Activated CD4-positive, CD25-positive, alpha-beta regulatory T cell treated with anti-CD3 and anti-CD28 coated beads, Interleukin-2, amount 50 U/mL, for 72 hours (primary cell): ENCODE measurements at places on chromosomes 16 and 17.

- no peak for DNase-seq
Observed at GRCh38 chr17:31570231-31570630, 178.8 kb downstream of the RAB11FIP4 start.

GRCh38 chr16:3364774-3365427 is 9.2 kb downstream of the OR2C1 start:
- peak; percentile 85 for DNase-seq

DNA sequence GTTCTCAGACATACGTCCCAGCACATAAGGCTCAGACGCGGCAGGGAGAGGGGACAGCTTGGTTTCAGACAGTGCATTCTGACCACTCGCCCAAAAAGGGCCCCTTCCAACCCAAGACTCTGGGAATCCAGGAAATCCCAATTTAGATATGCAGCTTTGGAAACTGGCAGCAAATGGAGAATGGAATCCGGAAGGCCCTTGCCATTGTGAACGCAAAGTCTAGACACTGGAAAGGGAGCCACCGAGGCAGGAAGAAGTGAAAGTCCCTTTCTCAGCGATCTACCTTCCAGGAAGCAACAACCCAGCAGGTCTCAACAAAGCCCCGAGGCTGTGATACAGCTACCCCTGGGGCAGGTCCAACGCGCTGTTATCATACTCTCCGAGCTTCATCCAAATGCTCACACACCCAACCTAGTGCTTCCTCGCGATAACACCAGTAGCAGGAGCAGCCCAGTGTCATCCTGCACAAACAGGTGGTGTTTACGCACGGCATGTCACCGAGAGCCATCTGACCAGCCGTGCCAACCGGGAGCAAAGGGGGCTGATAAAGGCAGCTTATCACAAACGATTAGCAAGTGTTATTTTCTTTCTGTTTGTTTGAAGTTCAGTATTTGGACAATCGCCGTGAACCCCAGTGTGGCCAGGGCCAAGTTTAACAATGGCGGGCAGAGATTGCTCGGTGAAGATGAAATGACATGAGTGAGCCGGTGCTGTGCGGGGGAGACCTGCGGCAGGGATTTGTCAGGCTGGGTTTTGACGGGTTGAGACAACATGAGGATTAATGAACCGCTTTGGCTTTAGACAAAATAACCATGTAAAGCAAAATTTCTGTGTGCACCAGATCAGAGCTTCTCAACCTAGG is 240.6 kb downstream of the FOXL1 start:
- no peak for DNase-seq

DNA sequence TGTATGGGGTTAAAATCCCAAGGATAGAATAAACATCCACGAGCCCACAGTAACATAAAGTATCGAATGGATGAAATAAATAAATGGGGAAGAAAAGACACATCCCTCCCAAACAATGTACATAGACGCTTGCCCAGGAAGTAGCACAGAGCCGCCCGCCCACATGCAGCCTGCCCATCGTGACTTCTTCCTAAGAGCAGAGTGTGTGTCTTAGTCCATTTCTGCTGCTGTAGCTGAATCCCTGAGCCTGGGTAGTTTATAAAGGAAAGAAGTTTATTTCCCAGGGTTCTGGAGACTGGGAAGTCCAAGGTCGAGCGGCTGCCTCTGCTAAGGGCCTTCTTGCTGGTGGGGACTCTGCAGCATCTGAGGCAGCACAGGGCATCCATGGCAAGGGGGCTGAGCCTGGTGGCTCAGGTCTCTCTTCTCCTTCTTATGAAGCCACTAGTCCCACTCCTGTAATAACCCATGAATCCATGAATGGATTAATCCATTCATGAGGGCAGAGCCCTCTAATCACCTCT is 39.4 kb upstream of the ZNF469 start:
- no peak for DNase-seq

DNA sequence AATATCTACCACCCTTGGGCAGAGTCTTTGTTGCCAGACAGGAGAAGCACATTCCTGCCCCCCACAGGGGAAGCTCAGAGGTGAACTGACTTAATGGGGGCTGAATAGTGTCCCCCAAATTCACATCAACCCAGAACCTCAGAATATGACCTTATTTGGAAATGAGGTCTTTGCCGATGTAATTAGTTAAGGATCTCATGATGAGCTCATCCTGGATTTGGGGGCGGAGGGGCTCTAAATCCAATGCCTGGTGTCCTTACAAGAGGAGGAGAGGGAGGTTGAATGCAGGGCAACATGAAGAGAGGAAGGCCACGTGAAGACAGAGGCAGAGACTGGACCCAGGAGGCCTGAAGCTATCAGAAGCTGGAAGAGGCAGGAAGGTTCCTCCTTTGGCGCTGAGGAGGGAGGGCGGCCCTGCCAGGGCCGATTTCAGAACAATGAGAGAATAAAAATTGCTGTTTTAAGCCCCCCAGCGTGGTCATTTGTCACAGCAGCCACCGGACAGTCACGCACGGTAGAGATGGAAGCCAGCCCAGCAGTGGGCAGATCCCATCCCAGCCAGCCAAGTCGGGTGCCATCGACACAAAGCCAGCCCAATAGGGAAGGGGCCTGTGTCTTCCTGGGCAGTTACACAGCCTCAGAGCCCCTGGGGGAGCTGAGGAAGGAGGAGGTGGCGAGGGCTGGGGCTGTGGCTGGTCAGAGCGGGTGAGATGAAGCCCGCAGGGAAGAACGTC is 21.3 kb downstream of the C16orf74 start:
- DNase-seq: no peak

DNA sequence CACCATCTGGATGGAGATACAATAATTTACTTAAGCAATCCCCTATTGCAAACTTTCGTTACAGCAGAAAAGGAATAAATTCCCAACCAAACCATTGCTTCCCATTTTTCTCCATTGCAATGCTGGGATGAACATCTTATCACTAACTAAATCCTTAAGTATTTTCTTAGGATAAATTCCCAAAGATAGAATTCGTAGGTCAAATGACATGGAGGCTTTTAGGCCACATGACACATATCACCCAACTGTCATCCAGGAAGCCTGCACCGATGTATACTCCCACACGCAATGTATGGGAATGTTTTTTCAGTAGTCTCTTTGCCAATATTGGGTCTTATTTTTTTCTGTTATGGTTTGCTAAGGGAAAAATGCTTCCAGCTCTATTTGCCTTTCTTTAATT is 1.6 kb upstream of the TLCD2 start:
- no peak for DNase-seq

DNA sequence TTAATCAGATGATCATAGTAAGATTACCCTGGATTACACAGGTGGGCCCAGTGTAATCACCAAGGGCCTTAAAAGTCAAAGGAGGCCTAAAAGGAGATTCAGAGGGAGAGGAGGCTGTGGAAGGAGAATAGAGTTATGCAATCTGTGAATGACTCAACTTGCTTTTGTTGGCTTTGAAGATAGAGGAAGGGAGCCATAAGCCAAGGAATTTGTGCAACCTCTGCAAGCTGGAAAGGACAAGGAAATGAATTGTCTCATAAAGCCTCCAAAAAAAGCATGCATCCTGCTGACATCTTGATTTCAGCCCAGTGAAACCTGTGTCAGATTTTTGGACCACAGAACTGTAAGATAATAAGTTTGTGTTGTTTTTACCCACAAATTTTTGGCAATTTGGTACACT is 109.6 kb downstream of the CNTNAP4 start:
- DNase-seq: no peak

DNA sequence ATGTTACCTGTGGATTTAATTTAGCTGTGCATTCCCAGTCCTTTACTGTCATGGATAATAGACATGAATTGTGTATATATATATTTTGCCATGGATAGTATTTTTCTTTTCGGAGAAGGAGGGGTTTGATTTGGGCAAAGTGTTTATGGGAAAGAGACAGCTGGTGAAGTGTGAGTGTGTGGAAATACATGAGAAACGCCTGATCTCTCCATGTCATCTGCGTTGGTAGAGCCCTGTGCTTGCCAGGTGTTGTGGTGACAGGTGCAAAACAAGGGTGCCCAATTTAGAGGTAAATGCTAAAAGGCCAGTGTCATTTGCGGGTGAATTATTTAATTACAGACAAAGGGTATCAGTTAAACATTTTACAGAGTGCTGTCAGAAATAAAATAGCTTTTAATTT is 23.4 kb downstream of the NDEL1 start:
- DNase-seq: no peak

- DNase-seq: no peak
Observed at GRCh38 chr16:80744856-80745255, 59.5 kb downstream of the CDYL2 start.

GRCh38 chr16:20866145-20866772 is 33.9 kb downstream of the DCUN1D3 start:
- DNase-seq: no peak

DNA sequence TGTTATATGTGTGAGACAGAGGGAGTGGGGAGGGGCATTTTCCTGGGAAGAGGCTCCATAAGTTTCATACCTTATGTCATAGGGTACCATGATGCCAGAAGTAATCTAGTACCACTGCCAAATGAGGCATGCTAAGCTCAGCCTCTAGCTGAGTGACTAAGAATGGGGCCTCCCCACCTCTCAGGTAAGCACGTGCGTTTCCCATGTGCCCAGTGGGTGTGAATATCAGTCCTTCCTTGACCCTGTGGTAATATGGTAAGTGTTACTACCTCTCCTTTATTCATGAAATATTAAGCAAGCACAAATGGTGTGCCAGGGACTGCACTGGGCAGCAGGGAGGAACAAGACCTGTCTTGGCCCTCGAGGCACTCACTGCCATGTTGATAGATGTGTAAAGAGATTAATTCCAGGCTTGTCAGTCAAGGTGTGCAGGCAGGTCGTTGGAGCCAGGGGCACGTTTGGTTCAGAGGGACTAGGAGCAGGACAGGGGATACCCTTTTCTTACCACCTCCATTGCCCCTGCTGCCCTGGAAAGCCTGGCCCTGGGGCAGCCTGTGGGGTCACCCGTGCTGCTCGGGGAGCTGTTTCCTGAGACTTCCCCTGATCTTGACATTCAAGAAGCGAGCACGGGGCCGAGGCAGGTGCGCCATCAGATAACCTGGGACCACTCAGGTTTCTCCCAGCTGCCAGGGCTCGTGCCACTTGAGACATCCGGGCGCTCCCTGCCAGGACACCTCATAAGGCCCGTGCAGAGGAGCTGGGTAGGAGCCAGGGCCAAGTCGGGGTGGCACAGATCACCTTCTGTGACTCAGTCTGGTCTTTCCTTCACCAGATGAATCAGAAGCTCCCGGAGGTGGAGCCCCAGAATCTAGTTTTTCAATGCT is 8.8 kb downstream of the RSAD1 start:
- DNase-seq: no peak

DNA sequence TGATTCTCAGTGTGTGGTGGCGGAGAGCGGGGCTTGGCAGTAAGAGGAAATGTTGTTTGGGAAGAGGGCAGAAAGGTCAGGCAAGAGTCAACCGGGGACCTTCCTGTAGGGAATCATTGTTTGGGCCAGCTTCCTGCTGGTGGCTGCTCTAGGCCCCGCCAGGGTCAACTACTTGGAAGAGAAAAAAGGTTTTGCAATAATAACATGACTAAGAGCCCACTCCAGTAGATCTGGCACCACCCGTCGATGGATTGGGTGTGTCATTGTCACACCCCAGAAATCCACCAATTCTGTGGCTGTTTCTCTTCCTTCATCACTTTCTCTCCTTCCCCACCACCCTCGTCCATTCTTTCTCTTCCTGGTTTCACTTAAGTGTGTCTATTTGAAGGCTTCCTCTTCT is 4.2 kb upstream of the KRT24 start:
- no peak for DNase-seq

DNA sequence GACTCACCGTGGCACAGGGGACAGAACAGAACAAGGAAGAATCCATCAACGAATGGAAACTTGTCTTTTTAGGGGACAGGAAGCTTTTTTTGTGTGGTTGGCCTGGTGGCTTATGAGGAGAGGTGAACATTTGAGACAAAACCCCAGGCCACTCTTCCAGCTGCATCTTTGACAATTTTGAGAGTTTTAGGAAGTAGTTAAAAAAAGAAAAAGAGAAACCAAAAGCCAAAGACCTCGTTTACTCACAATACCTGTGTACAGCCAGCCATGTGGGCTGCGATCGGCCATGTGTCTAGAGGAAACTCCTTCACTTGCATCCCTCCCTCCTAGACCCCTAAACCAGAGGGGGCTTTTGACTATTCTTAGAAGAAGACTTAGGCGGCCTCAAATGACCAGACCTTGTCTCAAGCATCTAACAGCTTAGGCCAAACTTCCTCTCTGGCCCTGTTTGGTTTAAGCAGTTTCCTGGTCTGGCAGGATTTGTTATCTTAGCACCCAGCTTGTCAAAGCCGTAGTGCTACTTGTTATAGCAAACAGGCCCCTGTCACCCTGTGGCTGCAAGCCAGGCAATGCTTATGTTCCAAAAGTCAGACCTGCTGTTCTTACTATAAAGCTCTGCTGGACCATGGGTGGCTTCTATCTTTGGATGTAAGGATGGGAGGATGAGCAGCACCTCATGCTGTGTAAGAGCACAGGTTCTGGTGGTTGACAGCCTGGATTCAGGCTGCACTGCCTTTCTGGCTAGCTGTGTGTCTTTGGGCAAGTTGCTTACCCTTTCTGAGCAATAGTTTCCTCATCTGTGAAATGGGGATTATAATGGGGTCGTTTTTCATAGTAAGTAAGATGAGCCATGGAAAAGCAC is 17.7 kb downstream of the KSR1 start:
- peak; percentile 69 for DNase-seq

DNA sequence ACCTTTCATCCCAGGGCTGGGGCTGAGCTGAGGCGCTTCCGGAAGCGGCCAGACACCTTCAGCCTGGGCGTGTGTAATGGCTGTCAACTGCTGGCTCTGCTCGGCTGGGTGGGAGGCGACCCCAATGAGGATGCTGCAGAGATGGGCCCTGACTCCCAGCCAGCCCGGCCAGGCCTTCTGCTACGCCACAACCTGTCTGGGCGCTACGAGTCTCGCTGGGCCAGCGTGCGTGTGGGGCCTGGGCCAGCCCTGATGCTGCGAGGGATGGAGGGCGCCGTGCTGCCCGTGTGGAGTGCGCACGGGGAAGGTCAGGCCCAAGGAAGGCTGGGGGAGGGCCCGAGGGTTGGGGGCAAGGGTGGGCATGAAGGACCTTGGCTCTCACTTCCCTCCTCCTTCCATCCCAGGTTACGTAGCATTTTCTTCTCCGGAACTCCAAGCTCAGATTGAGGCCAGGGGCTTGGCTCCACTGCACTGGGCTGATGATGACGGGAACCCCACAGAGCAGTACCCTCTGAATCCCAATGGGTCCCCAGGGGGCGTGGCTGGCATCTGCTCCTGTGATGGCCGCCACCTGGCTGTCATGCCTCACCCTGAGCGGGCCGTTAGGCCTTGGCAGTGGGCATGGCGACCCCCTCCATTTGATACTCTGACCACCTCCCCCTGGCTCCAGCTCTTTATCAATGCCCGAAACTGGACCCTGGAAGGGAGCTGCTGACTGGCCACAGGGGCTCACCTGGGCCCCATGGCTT is 19.6 kb downstream of the PFAS start:
- no peak for DNase-seq

GRCh38 chr17:42655528-42655927 is 3.6 kb upstream of the TUBG2 start:
- no peak for DNase-seq
